ENCODE measurements at places on chromosomes 11 and 22. TPM values are rescaled to one million over a fixed set of nuclear protein-coding genes. Genes with fewer than 3 reads are reported as not detected.

Gene GLYATL1
- total RNA-seq: not detected

Gene PGA5
- total RNA-seq: not detected

Gene FOLH1
- total RNA-seq: not detected

DNA sequence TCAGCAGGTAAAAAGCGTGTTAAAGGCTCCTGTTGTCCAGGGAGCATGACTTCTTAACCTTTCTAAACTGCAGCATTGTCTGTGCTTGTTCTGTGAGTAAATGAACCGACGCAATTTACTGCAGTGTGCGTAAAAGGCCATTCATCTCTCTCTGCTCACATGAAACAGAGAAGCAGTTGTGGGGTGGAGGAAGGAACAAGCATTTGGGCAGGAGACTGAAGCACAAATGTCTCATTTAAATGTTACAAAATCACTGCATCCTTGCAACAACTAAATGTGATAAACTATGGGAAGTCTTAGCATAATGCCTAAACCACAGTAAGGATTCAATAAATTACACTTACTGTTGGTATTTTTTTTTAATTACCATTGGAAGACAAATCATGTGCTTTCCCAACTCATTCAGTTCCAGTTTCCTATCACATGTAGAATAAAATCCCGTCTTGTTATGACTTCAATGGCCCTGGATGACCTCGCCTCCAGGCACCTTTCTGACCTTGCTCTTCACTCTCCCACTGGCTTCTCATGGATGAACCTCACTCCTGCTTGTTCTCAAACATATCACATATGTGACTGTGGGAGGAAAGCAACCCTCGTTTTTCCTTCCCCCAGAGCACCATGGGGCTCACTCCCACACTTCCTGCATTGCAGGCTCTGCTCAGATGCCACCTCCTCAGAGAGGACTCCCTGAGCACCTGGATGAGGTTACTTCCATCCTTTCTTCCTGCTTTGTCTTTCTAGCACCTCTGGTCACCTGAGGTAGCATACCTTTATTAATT lies 21.6 kb upstream of the RFPL2 start:
- no peak for DNase-seq

- DNase-seq: no peak
Measured at GRCh38 chr22:20663941-20664593, 109.8 kb upstream of the SERPIND1 start.

- no peak for DNase-seq
Measured at GRCh38 chr11:129636926-129637325, 178.7 kb upstream of the TMEM45B start.

DNA sequence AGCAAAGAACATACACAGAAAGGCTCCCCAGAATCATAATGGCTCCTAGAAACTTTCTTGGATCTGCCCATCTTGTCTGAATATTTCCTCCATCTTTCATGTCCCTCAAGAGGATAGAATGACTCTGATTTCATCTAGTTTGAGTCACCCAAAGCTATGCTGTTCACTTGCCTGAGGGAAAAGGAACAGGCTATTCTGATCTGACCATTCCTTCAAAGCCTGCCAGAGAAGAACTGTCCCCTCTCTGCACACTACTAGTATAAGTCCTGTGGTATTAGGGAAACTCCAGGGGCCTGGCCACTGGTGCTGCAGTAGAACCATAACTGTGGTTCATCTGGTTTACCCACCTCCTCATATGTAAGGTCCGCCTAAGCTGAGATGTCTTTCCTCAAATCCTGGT lies 2.4 kb upstream of the PATE1 start:
- DNase-seq: no peak
